Skin of body (tissue), 3 donors: ENCODE measurements at places on chromosomes 6 and 20. TPM values are rescaled to one million over a fixed set of nuclear protein-coding genes. Genes with fewer than 3 reads are reported as not detected.

- no peak for DNase-seq
These were observed 243.1 kb downstream of the PKHD1 start for GRCh38 chr6:51844336-51844735.

ANKRD66 gene
- not detected for total RNA-seq

DNA sequence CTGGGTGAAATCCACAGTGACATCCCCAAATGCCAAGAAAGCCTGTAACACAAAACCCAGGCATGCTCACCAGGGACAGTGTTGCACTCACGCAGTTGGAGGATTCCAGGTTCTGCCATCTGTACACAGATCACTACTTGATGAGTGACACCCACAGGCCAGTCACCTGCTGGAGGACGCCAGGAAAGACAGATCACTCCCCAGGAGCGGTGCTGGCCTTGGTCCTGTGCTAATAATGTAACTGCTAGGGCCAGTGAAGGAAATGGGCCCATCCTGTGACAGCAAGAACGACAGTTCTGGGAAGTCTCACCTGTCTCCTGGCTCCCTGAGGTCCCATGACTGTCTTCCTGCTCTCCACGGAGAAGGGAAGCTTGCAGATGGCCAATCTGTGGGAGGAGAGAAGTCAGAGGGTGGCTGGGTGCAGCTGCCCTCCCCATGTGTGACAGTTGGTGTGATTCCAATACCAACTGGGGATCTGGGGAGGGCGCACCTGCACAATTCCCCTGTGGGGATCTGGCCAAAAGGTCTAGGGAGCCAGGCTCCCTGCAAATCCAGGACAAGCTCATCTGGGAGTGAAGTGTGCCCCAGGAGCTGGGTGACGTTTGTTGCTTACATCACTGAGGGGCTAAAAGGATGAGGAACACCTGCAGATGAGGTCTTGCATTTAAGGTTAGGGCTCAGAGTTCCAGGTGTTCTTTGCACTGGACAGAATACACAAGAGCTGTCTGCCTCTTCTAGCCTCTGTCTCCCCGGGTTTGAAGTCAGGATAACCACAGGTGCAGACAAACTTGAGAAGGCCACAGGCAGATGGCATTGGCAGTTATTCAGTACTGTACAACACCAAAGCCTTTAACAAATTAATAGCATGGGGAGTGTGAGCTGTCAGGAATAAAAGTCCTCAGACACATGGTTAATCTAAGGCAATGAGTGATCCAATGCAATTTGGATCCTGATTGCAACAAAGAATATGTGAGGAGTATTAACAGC, 10.3 kb downstream of the ZNF337 start:
- DNase-seq = no peak

C4A gene
- 5.8 TPM for total RNA-seq

DNA sequence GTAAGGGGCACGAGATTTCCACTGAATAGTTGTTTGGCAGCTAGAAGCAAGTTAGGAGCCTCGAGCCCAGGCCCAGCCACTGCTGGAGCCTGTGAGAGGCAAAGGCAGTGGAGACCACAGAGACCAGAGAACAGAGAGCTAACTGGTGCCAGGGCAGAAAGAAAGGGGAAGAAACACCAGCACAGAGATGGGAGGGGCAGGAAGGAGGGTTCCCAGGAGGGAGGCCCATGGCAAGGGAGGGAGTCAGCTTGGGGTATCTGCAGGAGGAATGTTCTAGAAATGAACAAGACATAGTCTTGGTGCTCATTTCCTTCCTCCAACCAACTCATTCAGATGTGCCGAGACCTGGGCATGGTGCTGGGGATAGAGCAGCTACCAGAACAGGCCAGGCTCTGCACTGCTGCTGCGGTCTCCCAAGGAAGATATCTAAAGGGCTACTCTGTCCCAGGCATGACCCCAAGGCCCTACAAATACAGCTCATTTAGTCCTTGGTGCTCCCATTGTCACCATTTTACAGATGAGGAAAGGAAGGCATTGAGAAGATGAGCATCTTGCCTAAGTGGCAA, 10.7 kb downstream of the ANGPT4 start:
- no peak for DNase-seq

NKAIN2 gene
- 0.59 TPM for total RNA-seq

WFDC10B gene
- total RNA-seq = not detected

PPIL6 gene
- total RNA-seq = 4.1 TPM

PSORS1C1 gene
- 5.9 TPM for total RNA-seq

GRCh38 chr6:166490671-166491500, 95.6 kb downstream of the RAMACL start:
- no peak for DNase-seq

- DNase-seq = no peak
These were observed 38.5 kb downstream of the TPD52L1 start for GRCh38 chr6:125191916-125192609.

DNA sequence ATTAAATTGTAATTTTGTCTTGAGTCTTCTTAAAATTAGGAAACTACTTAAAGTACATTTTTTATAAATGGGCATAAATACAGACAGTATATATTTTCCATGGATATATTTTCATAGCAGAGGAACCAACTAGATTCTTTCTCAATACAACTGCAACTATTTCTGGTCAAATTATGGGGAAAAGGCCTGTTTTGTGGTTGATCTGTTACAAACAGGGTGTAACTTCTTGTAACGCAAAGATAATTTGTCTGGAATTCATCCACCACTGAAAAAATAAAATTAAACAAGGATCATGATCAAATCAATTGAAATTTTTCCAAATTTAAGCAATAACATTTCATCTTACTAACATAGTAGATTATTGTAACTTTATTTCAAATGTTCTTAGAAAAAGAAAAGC, 67.2 kb upstream of the RNF146 start:
- no peak for DNase-seq

SLC52A3 gene
- 1.5 TPM for total RNA-seq

GRCh38 chr6:165705941-165706340, 42.9 kb upstream of the PDE10A start:
- DNase-seq = no peak

DNA sequence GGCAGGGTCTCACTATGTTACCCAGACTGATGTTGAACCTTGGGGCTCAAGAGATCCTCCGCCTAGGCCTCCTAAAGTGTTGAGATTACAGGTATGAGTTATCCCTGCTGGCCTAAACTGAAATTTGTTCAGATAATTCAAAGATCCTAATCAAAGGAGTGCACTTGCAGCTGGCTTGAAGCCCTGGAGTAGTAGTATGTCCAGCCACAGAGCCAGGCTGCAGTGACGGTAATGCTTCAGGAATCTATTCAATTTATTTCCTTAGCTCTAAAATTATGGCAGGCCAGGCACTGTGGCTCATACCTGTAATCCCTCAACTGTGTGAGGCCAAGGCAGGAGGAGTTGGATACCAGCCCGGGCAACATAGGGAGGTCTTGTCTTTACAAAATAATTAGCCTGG, 1.4 kb upstream of the DDX43 start:
- DNase-seq = no peak

GRCh38 chr20:4901031-4901818, 100.1 kb downstream of the SLC23A2 start:
- DNase-seq = no peak

DNA sequence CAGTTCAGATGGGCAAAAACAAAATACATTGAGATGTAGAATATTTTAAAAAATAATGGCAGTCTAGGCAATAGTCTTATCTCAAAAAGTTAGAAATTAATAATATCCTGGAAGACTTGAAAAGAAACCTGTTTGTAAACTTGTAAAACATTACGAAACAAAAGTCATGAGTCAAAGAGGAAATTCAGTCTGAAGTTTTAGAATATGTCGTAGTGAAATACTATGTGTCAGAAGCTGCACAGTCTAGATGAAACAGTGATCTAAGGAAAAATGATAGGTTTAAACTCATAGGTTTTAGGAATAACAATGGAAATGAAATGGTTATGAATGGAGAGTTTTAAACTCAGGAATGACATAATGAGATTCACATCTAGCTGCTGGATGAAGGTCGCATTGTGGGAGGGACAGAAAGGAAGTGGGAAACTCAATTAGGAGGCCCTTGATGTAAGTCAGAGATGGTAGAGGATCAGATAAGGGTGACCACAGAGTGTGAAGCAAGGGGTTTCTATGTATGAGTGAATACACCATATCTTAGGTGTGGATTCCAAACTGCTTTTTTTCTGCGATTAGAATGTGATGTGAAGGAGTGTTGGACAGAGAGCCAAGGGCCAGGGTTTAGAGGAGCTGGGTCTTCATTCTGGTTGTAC, 2.8 kb downstream of the SNRPB2 start:
- no peak for DNase-seq

BFSP1 gene
- total RNA-seq = 1.3 TPM

DNA sequence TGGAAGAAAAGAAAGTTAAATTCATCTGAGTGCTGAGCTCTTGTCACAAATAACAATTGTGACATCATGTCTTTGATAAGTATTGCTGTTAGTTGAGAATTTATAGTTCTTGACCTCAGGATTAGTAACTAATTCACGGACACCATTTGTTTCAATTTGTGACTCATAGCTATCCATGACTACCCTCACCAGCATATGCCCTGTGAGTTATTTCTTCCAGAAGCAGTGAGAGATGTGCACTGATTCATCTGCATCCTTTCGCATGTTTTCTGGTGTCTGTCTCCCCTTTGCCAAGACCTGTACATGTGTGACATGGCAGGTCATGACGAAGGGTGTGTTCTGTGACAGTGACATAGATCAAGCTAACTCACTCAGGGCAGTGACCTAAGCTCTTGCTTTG, 86.9 kb downstream of the SOBP start:
- no peak for DNase-seq

DNA sequence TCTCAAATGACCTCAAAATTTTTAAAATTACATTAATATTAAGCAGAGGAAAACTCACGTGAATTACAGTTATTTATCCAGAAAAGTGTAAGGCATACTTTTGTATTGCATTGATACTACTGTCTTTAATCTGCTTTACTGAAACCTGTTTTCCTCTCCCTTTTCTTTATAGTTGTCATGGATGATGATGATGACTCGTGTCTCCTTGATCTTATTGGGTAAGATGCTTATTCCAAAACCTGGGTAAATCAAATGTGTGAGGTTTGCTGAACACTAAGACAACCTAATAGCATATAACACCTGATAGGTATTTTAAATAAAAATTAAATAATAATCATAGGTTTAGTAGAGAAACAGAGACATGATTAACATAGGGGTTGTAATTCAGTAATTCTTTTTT, 40.0 kb downstream of the BICRAL start:
- DNase-seq = no peak

DNA sequence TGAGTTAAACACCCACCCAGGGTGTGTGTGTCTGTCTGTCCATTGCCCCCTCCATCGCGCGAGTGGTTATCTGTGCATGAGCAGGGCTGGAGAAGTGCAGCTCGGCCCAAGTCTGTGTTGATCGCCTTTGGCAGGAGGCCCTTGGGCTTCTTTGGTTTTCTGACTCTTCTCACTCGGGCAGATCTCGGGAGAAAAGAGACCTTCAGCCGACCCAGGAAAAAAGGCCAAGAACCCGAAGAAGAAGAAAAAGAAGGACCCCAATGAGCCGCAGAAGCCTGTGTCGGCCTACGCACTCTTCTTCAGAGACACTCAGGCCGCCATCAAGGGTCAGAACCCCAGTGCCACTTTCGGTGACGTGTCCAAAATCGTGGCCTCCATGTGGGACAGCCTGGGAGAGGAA, 132.9 kb downstream of the JPH2 start:
- no peak for DNase-seq

DNA sequence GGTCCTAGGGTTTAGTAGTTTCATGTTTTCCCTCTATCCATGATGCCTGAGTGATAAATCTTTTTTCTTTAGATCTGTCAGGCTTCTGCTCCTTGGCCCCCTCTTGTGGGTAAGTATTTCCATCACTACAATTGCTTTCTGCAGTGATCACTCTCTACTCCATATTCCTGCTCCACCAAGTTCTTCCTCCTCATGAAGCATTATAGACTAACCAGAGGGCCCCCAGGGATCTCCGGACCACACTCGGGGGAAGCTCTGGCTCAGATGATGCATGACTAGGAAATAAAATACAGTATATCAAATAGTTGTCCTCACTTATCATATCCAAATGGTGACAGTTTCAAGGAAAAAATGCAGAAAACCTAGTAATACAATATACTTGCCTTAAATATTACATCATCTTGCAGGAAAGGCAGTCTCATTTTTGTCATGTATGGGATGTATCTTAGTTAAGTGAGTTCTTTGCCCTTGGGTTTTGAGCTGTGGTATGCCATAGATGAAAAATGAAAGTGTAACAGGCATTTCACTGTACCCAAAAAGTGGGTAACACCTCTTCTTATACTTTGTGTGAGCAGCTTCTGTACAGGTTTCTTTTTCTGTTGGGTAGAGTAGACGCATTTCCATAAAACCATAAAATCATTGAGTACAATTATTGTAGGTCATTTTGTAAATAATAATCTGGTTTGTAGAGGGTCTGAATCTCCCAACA, 200.9 kb upstream of the EYA4 start:
- no peak for DNase-seq

OVOL2 gene
- total RNA-seq = 1.8 TPM

ECT2L gene
- 0.10 TPM for total RNA-seq

GRCh38 chr20:52294106-52294628, 102.6 kb upstream of the ZFP64 start:
- no peak for DNase-seq

- DNase-seq = no peak
These were observed 25.1 kb upstream of the GSTA4 start for GRCh38 chr6:53020005-53020744.

AURKA gene
- 8.3 TPM for total RNA-seq

DNA sequence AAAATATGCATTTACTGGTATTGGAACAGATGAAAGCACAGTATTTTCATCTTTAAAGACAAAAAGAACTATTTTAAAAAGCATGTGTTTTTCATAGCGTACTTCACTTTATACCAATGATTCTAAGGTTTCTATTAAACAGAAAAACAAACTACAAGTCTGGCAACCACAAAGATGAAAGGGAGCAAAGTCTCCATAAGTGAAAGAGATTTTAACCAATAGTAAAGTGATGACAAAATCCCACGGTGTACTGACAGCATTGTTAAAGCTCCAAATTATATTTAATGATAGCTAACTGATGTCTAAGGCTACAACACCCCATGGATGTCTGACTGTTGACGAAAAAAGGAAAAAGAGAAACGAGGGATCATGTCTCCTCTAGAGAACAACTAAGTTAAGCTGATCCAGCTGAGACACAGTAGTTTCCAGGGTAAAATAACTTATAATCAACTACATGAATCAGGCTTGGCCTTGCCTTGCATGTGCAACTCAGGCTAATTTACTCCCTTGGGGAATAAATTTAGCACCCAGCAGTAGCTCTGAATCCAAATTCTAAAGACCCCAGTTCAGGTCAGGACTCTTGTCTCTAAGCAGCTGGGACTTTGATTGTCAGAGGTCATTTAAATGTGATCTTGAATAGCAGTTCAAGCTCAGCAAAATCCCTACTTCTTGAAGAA, 56.0 kb upstream of the TAB2 start:
- no peak for DNase-seq

DNA sequence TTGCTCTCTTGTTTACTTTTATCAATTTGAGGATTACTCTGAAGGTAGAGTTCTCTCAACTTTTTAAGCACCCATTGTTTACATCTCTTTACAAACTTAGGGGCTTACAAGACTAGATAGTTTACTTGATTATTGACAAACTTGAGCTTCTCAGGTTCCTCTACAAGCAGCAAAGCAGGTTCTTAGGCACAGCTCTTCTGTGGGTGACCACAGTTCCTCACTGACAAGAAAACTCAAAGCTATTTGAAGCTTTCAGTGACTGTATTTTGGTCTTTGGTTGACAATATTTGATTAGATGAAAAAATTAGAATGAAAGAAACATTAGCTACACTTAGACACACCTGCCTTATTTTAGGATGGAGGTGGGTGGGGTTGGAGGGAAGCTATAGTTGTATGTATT, 327.3 kb upstream of the RUNX2 start:
- DNase-seq = no peak

GRCh38 chr6:104816125-104816524, 43.6 kb downstream of the HACE1 start:
- no peak for DNase-seq

DNAH8 gene
- 0.89 TPM for total RNA-seq

- DNase-seq = no peak
These were observed 13.8 kb upstream of the DST start for GRCh38 chr6:56656466-56656865.
